ENCODE measurements at places on chromosomes 1 and 21.

GRCh38 chr1:119409731-119410130, 5.2 kb upstream of the HSD3B2 start:
- no peak for DNase-seq

GRCh38 chr1:240616018-240616417, 4.1 kb upstream of the GREM2 start:
- DNase-seq = no peak

GRCh38 chr1:199509456-199509855, 518.1 kb upstream of the NR5A2 start:
- no peak for DNase-seq

GRCh38 chr1:220011620-220012019, 34.7 kb downstream of the EPRS1 start:
- no peak for DNase-seq

GRCh38 chr1:226406401-226406881, 1.5 kb downstream of the PARP1 start:
- DNase-seq = no peak

DNA sequence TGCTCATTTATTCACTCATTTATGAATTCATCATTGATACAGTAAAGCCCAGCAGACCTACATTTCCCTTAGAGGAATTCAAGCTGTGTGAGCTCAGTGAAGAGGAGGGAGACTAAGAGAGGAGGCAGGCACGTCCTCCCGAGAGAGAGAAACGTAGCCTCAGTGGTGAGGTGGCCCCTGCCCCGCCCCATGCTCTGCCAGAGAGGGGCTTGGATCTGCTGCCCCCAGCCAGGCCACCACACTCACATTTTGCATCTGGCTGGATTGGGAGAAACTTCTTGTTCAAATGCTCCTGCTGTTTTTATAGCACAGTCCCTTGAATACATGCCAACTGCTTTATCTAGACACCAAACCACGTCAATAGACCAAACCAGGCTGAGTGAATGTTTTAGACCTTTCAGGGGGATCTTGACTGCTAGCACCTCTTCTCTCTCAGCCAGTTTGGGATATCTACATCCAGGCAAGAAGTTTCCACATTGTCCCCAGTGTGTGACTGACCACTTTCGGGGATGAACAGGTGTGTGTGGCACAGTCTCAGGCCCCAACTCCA, 67.7 kb upstream of the AJAP1 start:
- DNase-seq = no peak

GRCh38 chr21:15986277-15986676, 256.5 kb downstream of the USP25 start:
- no peak for DNase-seq

GRCh38 chr1:214362188-214362882, 81.4 kb downstream of the SMYD2 start:
- DNase-seq = no peak

- no peak for DNase-seq
Observed at GRCh38 chr1:157626099-157626498, 28.2 kb upstream of the FCRL4 start.

GRCh38 chr1:159828176-159828575, 1.5 kb downstream of the SLAMF8 start:
- no peak for DNase-seq

GRCh38 chr1:56562891-56563452, 16.4 kb downstream of the PLPP3 start:
- no peak for DNase-seq

GRCh38 chr1:39917825-39918224, 16.1 kb upstream of the MYCL start:
- DNase-seq = no peak

- DNase-seq = no peak
Observed at GRCh38 chr1:40045766-40046165, 5.2 kb downstream of the CAP1 start.

GRCh38 chr1:235917267-235917811, 50.6 kb upstream of the LYST start:
- no peak for DNase-seq

DNA sequence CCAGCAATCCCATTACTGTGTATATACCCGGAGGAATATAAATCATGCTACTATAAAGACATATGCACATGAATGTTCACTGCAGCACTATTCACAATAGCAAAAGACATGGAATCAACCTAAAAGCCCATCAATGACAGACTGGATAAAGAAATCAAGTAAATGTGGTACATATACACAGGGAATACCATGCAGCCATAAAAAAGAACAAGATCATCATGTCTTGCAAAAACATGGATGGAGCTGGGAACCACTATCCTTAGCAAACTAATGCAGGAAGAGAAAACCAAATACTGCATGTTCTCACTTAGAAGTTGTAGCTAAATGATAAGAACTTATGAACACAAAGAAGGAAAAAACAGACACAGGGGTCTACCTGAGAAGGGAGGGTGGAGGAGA, 6.4 kb upstream of the ANGPTL3 start:
- no peak for DNase-seq

DNA sequence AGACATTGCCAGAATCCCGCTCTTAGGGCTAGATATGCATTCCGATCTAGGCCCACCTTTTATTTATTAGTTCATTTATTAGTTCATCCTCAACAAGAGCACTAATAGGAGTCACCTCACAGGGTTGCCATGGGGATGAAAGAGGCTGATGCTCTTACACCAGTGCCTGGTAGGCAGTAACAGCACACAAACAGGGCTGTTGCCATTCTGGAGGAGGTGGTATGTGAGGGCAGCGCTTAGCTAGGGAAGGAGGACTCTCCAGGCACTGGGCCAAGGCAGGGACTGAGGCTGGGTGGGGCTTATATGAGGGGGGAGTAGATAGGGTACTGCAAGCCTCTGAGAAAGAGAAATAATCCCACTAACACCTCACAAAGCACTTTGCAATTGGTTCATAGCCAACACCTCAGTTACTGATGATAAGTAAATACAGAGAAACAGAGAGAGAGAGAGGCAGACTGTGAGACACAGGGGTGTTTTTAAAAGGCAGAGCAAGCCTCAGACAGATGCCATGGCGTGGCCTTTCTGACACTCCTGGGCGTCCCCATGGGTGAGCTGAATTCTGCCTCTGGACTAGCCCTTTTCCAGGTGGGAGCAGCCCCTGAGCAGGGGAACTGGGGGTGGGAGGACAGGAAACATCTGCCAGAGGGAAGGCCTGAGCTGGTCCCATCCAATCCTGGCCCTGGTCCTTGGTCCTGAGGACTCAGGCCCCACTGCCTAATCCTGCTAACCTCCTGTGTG, 5.9 kb downstream of the FCGR2A start:
- DNase-seq = no peak

GRCh38 chr1:172089768-172090510, 248.6 kb downstream of the DNM3 start:
- DNase-seq = no peak

GRCh38 chr1:248849152-248849551, 9.7 kb downstream of the ZNF692 start:
- DNase-seq = no peak

DNA sequence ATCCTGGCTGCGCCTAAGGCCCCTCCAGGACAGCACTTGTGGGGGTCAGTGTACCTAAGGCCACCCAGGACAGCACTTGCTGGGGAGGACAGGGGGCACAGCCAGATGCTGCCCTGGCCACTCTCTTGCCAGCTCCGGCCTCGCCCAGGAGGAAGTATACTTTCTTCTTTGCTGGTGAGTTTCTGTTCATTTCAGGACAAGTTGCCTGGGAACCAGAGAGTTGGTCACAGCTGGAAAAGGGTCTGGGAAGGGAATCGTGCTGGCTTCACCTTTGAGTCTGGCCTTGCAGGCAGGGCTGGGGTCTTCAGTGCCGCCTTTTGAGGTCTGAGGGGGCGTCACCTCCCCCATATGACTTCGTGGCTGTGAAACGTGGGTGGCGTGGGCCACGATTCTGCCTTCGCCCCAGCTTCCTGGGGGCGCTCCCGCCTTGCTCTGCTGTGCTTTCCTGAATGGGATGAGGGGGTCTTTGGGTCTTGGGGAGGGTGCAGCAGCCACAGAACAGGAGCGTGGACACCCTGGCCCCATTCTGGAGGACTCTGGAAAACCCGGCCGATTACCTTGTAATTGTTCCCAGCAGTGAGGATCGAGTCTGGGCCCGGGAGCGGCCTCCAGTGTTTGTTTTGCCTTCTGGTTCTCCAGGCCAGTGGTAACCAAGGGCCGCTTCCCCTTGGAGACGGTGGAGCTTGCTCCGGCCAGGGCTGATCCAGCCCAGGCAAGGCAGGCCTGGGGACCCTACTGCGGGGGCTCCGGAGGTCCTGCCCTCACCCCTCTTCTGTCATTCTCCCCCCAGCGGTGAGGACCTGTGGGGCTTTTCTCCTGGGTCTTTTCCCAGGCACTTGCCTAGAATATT, 45.9 kb downstream of the SPSB1 start:
- no peak for DNase-seq

GRCh38 chr1:35115459-35116383, 36.5 kb downstream of the ZMYM1 start:
- DNase-seq = no peak

DNA sequence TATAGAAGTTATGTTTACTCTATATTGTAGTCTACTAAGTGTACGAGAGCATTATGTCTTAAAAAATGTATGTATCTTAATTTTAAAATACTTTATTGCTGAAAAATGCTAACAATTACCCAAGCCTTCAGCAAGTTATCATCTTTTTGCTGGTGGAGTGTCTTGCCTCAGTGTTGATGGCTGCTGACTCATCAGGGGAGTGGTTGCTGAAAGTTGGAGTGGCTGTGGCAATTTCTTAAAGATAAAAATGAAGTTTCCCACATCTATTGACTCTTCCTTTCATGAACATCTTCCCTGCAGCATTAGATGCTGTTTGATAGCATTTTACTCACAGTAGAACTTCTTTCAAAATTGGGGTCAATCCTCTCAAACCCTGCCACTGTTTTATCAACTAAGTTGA, 95.8 kb downstream of the CDC7 start:
- no peak for DNase-seq

GRCh38 chr1:203455706-203456105, 19.9 kb upstream of the PRELP start:
- no peak for DNase-seq

GRCh38 chr1:171300401-171300800, 13.6 kb upstream of the FMO4 start:
- DNase-seq = no peak

DNA sequence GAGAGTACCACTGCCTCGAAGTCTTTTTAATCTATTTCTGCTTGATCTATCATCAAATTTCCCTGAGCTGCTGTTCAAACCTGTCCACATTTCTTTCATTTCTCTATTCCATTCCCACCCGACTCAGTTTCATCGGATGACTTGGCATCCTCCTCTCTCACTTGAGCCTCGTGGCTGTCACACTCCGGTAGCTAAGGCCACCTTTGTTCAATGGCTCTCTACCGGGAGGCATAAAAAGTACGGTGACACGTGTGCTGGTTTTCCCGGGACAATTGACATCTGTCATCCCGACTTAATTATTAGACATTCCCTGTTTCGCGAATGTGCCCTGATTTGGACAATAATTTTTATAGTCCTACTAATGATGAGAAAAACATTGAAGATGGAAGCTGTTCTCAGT, 22.6 kb downstream of the MIS18A start:
- no peak for DNase-seq

GRCh38 chr1:154320882-154321608, at the start of gene AQP10:
Gene AQP10, plus strand, starts transcription at chr1:154321093. Its CDS starts 63 bp downstream, at chr1:154321156.
- DNase-seq = no peak

DNA sequence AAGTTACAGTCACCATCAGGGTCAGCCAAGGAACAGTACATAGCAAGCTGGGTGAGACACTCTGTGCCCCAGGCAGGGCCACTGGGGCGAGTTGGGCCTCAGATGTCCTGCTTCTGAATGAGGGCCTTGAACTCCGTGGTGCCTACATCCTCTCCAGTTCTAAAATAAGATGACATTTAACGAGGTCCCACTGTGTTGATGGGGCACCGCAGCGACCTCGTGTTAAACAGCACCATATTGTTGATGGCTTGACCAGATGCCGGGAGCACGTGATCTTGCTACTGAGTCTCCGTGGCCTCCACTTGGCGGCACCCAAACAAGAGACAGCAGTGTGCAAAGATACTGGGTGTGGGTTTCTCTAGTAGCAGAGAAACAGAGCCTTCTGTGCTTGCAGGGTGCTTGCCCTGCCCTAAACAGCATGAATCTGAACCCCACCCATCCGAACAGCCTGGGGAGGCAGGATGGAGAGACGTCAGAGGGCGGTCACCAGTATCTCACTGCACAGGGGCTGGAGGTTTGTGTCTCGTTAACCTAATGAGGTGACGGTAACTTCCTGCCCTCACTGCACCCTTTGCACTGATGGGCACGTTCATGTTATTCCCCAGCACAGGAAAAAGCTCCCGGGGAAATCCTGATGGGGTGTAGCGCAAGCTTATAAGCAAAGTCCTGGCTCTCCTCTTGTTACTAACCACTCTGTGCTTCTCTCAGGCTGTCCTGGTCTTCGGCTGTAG, 324.4 kb downstream of the AJAP1 start:
- no peak for DNase-seq

- DNase-seq = no peak
Observed at GRCh38 chr1:3170561-3171453, 101.8 kb downstream of the PRDM16 start.

- no peak for DNase-seq
Observed at GRCh38 chr1:216788671-216789070, 65.4 kb upstream of the ESRRG start.

- no peak for DNase-seq
Observed at GRCh38 chr1:41613689-41614574, 129.4 kb upstream of the EDN2 start.

- no peak for DNase-seq
Observed at GRCh38 chr1:214700437-214700836, 97.4 kb downstream of the CENPF start.

GRCh38 chr1:7341145-7341905, 429.8 kb upstream of the VAMP3 start:
- DNase-seq = no peak

GRCh38 chr1:62144238-62144831, 50.3 kb upstream of the L1TD1 start:
- no peak for DNase-seq

DNA sequence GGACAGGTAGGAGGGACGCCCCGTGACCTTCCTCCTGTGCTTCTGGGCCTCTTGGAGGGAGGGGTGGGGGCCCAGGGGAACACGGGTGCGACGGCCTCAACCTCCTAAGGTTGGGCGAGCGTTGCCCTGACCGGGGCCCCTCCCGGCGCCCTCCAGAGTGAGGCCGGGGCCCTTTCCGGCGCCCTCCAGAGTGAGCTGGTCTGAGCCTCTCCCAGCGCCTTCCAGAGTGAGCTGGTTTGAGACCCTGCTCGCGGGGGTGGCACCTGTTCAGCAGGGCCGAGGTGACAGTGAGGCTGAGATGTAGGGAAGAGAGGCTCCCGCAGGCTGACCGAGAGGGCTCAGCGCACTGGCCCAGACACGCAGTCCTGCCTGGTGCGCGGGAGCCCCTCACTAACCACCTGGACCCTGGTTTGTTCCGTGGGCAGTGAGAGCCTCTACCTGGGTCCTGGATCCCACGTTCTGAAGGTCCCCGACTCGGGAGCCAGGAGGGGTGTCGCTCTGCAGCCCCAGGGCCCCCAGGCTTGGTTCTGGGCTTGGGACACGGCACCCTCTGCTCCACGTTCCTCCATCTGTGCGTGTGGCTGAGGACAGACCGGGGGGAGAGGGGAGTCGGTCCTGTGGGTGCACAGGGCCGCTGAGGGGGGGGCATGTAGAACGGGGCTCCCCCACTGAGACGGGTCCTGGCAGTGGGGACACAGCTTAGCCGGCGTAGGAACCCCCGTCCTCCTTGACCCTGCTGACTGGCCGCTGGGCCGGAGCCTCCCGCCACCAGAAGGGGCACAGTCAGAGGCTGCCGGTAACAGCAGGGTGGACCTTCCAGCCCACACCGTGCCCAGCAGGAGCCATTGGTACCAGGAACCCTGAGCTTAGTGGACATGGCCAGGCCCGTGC, 1.4 kb downstream of the COL6A1 start:
- DNase-seq = no peak

All from NCI-H187 treated with DMSO at 0.1 percent for 48 hours (cell line).